ENCODE measurements at places on chromosomes 4 and X.

DNA sequence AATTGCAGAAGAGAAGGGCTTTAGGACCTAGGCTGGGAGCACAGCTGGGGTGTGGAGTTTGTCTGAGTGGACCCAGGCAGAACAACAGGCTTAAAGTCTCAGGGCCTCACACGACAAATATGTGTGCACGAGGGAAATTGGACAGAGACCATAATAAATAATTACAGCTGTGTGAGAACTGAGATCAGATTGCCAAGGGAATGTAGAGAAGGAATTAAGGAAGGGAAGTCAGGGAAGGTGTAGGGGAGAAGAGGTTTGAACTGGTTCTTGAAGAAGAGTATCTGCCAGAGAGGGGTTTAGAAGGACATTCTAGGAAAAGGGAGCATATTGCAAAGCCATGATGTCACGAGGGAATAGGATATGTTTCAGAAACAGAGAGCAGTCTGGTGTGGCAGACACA lies 120.7 kb upstream of the TSPAN5 start:
- no peak for DNase-seq

DNA sequence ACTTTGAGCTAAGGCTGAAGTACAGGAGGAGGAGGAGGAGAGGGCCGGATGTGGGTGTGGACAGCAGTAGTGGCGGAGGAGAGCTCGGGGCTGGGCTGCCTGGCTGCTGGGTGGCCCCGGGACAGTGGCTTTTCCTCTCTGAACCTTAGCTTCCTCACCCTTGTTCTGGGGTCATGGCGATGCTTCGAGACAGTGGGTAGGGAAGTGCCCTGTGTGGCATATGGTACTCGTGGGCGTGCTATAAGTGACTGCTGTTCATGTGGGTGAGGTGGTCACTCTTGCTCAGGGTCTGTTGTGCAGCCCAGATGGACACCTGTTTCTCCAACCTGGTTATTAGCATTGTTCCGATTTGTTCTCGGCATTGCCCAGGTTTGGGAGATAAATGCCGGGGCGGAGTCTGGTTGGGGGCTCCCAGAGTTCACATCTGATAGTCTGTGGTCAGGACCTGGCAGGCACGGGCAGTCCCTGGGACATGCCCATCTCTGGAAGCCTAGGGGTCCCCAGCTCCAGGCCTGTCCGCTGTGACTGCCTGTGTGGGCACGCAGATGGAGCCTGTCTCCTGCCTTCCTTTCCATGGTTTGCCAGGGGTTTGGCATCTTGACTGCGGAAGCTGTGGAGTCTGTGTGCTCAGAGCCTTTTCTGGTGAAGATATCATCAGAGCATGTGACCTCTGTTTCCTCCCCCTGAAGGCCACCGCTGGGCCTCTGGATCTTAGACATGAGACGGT lies 4.9 kb upstream of the CPZ start:
- no peak for DNase-seq

- DNase-seq: no peak
These were observed 205.7 kb upstream of the MAOA start for GRCh38 chrX:43450355-43450754.

DNA sequence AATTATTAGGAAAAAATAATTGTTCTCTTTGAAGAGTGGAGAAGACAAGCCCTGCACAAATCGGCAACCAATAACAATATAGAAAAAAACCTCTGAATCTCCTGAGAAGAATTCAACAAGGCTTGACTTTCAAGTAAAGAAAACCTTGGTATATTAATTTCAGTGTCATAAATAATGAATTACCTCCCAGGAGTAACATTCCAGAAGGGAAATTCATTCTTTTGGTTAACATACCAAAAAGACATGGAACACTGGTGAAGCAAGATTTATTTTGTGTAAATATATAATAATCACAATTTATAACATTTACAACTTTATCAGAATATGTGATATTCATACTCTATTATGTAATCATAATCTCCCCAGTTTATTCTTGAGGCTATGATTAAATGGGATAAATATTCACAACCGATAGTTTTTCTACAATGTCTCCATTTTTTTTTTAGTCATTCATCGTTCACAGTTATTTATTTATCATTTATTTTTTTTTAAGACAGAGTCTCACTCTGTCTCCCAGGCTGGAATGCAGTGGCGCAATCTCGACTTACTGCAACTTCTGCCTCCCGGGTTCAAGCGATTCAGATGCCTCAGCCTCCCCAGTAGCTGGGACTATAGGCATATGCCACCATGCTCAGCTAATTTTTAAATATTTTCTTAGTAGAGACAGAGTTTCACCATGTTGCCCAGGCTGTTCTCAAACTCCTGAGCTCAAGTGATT lies 53.0 kb upstream of the RPS6KA6 start:
- DNase-seq: no peak

DNA sequence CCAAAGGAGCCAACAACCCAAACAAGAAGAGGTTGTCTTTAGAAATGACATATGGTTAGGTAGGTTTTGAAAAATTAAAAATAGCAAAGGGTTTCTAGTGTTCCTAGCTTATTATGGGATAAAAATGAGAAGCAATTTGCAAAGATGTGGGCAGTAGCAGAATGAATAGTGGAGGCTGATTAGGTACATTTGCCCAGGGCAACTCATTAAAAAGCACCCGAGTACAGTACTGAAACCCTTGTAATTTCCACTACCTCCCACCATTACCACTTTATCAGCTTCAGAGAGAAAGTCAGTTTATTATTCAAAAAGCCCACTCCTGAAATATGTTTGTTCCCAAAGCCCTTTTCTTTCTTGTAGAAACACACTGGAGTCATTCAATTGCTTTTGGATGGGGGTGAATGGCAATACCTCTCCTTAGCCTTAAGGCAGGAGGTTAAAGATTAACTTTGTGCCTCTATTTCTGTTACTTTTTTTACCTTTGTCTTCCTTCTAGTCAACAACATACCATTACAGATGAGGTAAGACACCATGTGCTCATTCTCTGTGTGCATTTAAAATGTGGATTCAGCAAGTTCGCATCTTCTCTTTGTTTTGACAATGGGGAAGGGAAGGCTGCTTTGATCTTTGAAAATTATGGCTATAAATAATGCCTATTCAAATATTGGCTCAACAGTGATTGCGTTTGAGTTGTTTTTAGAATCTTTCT lies 353.8 kb upstream of the CASK start:
- no peak for DNase-seq

DNA sequence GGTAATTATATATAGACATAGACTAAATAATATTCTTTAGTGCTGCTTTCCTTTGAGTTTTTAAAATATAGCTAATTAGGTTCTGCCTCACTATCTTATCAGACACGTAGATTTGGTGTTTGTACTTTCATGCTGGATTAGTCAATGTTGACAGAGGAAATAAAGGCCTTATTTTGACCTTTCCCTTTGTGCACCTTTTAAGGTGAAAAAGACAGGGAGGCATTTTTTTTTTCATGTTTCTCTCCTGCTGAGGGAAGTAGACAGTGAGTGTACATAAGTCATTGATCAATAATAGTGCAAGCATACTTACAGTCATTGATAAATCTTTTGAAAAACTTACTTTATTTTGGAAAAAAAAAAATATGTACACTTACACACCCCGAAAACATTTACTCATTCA lies 467.8 kb downstream of the GRXCR1 start:
- no peak for DNase-seq

DNA sequence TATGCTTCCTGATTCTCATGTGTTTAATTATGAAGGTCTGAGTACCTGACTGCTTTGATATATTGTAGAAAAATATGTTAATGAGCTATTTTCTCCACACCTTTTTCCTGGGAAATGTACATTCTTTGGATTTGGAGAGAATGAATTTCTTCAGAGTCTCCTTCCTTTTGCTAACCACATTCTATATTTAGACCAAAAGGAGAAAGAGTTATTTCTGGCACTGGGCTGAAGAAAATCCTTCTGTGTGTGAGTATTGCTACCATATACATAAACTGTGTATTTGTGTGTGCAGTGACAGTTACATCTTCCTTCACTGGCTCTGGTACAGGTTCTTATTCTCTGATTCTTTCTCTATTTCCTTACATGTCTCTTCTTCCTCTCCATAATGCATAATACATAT lies 44.5 kb upstream of the PGRMC2 start:
- DNase-seq: no peak

DNA sequence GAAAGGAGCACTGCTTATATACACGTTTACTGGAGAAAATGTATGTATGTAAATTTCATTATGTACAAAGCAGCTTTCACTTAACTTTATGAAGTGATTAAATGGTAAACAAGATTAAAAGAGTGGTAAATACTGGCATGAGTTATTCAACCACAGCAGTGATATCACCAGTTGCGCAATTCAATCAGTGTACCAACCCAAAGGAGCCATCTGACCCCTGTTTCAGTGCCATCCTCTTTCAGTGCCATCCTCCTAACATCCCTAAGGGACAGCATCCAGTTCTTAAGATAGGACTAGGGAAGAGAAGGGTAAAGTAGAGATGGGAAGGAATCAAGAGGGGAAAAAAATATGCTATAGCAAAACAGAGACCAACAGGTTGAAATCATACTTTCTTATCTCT lies 16.2 kb downstream of the HPF1 start:
- DNase-seq: no peak

DNA sequence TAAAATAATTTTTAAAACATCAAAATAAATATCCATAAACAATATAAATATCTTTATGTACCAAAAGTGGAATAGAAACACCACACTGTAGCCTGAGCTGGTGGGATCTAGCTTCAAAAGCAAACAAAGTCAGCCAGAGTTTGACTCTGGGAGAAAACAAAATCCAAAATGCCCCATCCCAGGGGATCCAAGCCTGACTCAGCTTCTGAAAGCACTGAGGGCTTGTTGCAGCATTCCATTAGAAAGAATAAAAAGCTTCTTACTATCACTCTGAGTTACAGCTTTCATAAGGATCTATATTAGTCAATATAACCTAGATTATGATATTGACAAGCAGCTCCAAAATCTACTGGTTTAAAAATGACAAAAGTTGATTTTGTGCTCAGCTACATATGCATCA lies 149.7 kb upstream of the ANKRD50 start:
- DNase-seq: no peak

DNA sequence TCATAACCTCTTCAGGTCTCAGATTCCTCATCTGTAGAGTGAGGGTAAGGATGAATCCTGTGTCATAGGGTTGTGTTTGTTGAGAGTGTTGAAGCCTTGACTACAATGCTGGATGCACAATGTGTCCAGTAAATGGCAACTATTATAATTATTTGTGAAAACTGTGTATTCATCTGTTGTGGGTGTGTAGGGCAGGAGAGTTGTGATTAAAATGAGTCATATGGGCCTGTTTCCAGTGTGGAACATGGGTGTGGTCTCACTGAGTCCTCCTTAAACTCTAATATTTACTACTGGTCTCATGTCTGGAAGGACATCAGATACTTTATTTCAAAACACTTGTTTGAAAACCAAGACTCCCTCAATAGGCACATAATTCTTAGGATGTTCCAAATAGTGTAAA lies 208.5 kb upstream of the CASK start:
- no peak for DNase-seq
